ENCODE measurements at places on chromosomes 7 and 10. TPM values are rescaled to one million over a fixed set of nuclear protein-coding genes. Genes with fewer than 3 reads are reported as not detected.

WASL gene
- 27.6 TPM for total RNA-seq

GDF2 gene
- total RNA-seq, result not detected

TMEM236 gene
- 0.08 TPM for total RNA-seq

SPDYE2B gene
- not detected for total RNA-seq

ZNF212 gene
- total RNA-seq, result 11.5 TPM

CCDC146 gene
- total RNA-seq, result 0.59 TPM

ACTA2 gene
- 22.0 TPM for total RNA-seq

LLCFC1 gene
- not detected for total RNA-seq

GPC2 gene
- total RNA-seq, result 1.0 TPM

CYTH3 gene
- total RNA-seq, result 23.9 TPM

GPR26 gene
- not detected for total RNA-seq

HEPACAM2 gene
- not detected for total RNA-seq

SAMD9 gene
- 10.8 TPM for total RNA-seq

OR2A42 gene
- total RNA-seq, result not detected
